Activated T-helper 17 cell treated with anti-CD3 and anti-CD28 coated beads, Interleukin-2, amount 50 U/mL, for 72 hours (primary cell): ENCODE measurements at places on chromosomes 16 and 17.

- H3K4me3 ChIP-seq, result no peak overlapping the region
- no peaks in the 10 kb centered on the region for H3K36me3 ChIP-seq
- no peaks in the 10 kb centered on the region for H3K4me1 ChIP-seq
Measured at GRCh38 chr16:85294810-85295508, 182.7 kb upstream of the CIBAR2 start.

DNA sequence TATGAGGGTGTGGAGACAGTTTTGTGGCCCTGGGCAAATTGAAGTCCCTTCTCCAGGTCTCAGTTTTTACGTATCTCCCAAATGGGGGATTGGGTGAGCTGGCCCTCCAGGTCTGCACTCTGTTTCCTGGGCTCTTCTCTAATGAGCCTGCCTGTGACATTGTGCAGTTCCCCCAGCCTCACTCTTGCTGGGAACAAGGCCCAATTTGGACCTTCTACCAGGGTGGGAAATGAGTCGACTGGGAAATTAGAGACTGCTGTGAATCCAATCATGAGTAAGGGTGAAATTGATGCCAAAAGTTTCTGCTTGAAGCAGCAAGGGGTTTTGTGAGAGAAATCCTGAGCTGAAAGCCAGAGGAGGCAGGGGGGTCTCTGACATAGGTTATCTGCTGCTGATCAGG is 71.5 kb upstream of the KSR1 start:
- no peaks in the 10 kb centered on the region for H3K4me1 ChIP-seq
- H3K27me3 ChIP-seq, result peaks cover 8% of the 10 kb centered on the region
- no peak for ATAC-seq
- H3K27ac ChIP-seq, result no peak overlapping the region
- no peaks in the 10 kb centered on the region for H3K36me3 ChIP-seq

- no peaks in the 10 kb centered on the region for H3K27me3 ChIP-seq
- H3K27ac ChIP-seq, result peak overlapping the region; percentile 52
- no peak overlapping the region for H3K4me3 ChIP-seq
- H3K36me3 ChIP-seq, result peaks cover 93% of the 10 kb centered on the region
- no peak for ATAC-seq
Measured at GRCh38 chr16:56841233-56841632, 23.8 kb upstream of the SLC12A3 start.

DNA sequence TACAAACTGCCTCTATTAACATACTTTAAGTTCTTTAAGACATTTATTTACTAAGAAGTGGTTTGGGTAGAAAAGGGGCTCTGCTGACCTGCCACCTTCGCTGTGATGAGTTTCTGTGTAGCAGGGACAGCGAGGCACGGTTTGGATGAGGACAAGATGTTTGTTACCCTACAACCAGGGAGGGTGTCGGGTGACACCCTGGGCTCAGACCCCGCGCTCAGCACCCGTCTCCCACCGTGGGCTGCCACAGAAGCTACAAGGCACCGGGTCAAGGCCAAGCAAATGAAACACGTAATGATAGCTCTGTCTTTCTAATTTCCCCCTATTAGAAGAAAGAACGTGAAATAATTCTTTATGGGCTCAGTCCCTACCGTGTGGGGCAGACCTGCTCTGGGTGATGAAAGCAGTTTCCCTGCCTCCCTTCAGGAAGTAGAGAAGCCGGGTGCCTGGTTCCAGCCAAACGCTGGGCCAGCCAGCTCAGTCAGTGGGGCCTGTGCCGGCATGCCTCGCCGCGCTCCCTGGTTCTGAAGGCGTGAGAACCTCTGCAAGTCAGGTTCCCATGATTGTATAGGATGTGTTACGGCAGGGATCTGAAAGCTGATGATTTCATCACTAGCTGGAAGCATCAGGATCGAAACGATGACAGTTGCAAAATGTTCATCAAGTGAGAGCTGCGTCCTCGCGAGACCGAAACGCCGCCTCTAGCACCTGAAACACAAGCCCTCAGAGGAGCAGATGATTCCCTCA is 3.9 kb downstream of the ZNF750 start:
- H3K27ac ChIP-seq, result no peak overlapping the region
- no peak for ATAC-seq
- no peak overlapping the region for H3K4me3 ChIP-seq

DNA sequence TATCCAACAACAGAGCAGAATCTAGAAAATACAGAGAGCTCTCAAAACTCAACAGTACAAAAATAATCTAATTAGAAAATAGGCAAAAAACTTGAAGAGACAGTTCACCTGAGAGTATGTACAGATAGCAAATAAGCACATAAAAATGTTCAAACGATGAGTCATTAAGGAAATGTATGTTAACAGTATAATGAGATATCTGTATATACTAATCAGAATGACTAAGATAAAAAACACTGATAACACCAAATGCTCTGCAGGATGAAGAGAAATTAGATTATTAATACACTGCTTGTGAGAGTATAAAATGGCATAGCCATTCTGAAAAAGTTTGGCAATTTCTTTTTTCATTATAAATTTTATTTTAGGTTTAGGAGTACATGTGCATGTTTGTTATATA is 1307.6 kb upstream of the GOT2 start:
- H3K27ac ChIP-seq, result no peak overlapping the region
- no peaks in the 10 kb centered on the region for H3K27me3 ChIP-seq
- no peaks in the 10 kb centered on the region for H3K4me1 ChIP-seq
- no peaks in the 10 kb centered on the region for H3K36me3 ChIP-seq
- no peak for ATAC-seq
- no peak overlapping the region for H3K4me3 ChIP-seq

DNA sequence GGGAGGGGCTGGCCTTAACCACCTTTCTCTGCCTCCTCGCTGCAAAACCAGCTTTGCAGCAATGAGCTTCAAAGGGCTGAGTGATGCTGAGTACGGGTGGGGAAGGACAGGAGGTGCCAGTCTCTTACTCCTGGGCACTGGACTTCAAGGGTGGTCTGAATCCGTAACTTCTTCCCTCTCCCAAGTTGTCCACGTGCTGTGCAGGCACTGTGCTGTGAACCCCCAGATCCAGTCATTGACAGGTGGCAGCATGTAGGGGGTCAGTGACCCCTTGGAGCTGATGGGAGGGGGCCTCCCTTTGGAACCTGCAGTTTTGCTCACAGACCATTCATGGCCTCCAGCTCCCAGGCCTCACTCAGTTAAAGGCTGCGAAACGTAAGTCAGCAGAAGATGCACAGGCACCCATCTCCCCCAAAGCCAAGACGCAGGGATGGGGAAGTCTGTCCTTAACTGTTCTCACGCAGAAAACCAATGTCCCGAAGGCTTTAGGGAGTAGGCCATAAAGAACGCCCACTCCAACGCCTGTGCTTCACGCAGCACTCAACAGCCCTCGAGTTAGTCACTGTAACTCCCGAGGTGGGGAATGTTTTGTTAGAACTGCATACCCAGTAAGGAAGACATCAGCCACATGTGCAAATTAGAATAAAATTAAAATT is 7.9 kb downstream of the LITAFD start:
- H3K27ac ChIP-seq, result peak overlapping the region; percentile 97
- peak overlapping the region; percentile 80 for H3K4me3 ChIP-seq
- no peaks in the 10 kb centered on the region for H3K27me3 ChIP-seq
- ATAC-seq, result no peak

DNA sequence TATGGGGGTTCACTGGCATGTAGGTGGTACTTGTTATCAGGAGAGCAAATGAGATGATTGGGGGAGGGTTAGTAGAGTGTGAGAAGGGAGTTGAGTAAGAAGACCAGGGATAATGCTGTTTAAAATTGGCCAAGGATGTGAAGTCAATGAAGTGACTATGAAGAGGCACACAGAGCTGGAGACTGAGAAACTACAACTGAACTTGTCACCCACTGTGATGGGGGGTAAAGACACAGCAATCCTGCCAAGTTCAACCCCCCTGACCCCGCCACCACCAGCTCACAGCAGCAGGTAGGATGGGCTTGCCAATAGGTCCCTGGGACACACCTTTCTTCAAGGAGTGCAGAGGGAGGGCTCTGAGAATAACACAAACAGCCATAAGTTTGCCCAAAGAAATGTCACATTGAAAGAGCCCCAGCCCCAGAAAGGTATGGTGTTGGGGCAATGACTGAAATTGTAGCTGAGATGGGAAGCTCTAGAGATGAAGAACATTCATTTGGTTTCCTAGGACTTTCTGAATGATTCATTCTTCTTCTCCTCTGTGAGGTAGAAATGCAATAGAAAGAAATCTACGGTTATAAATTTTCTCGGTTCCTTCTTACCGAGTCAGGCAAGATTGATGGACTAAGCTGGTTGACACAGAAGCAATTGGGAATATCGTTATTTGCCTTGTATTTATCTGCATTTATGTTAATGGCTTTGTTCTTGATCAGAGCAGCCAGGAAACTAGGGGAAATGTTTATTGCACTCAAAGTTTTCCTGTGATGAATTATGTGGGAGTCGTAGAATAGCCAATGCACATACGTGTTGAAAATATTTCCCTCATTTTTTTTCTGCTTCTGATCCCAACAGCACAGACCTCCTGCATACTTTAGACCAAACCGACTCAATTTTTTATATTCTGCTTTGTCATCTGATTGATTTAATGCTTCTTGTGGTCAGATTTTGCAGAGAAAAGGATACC is 595.2 kb upstream of the CDH11 start:
- H3K27me3 ChIP-seq, result peaks cover 4% of the 10 kb centered on the region
- no peak overlapping the region for H3K27ac ChIP-seq
- no peaks in the 10 kb centered on the region for H3K4me1 ChIP-seq
- H3K4me3 ChIP-seq, result no peak overlapping the region
- no peaks in the 10 kb centered on the region for H3K36me3 ChIP-seq

DNA sequence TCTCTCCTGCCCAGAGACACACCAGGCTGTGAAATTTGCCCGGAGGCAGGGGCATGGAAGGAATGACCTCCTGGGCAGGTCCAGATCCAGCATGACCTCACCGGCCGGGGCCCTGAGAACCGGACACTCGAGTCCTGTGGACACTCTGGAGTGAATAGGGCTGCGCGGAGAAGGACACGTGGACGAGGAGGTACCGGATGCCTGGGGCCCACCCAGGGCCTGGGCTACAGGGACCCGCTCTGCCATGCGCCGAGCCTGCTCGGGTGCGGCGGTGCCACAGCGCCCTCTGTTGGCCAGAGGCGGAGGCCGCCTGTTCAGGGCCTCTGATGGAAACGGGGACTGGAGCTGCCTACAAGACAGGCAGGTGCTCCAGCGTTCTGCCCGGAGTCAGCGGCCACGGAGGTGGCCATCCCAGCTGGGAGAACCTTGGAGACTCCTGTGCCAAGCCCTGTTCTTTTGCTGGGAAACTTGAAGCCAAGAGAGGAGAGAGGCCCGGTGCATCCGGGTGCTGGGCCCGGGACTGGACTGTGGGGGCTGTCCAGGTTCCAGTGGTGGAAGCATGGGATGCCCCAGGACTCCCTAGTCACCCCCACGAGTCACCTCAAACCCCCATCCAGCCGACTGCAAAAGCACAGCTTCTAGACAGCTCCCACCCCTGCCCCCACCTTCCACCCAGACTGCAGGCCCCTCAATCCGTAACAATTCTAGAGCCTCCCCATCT is 19.3 kb upstream of the NXPH3 start:
- H3K4me1 ChIP-seq, result peaks cover 5% of the 10 kb centered on the region
- H3K36me3 ChIP-seq, result no peaks in the 10 kb centered on the region
- ATAC-seq, result peak; percentile 95
- no peak overlapping the region for H3K27ac ChIP-seq
- H3K27me3 ChIP-seq, result peaks cover 4% of the 10 kb centered on the region

DNA sequence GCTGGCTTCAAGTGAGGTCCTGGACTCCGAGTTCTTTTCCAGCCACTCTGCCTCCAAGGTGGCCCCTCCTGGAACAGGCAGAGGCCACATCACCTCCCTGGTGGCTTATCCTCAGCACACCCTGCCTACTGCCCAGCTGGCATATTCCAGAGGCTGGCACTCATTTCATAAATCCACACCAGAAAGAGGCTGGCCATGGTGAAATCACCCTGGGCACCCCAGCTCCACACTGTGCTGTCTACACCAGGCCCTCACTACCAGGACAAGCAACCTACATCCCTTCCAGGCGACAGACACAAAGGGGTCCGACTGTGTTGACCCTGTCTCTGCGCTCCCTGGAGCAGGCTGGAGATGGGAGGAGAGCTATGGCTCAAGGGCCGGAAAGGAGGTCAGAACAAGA is 100.2 kb downstream of the C16orf78 start:
- no peak overlapping the region for H3K27ac ChIP-seq
- ATAC-seq, result no peak
- no peaks in the 10 kb centered on the region for H3K4me1 ChIP-seq
- no peaks in the 10 kb centered on the region for H3K27me3 ChIP-seq

- H3K27ac ChIP-seq, result no peak overlapping the region
- no peaks in the 10 kb centered on the region for H3K4me1 ChIP-seq
- no peaks in the 10 kb centered on the region for H3K36me3 ChIP-seq
Measured at GRCh38 chr16:89925596-89926079, 2.5 kb downstream of the TUBB3 start.

DNA sequence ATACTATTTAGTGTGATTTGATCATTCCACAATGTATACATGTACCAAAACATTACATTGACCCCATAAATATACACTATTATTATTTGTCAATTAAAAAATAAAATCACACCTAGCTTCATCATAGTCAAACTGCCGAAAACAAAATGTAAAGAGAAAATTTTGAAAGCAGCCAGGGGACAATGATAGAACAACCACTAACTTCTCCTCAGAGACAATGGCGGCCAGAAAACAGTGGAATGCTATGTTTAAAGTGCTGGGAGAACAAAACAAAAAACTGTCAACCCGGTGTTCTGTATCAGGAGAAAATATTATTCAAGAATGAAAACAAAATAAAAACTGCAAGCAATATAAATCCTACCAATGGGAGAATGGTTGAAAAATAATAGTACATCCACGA is 63.2 kb downstream of the METRNL start:
- H3K4me1 ChIP-seq, result no peaks in the 10 kb centered on the region
- H3K27ac ChIP-seq, result no peak overlapping the region
- H3K27me3 ChIP-seq, result peaks cover 15% of the 10 kb centered on the region
- H3K36me3 ChIP-seq, result no peaks in the 10 kb centered on the region
- ATAC-seq, result no peak
- no peak overlapping the region for H3K4me3 ChIP-seq

DNA sequence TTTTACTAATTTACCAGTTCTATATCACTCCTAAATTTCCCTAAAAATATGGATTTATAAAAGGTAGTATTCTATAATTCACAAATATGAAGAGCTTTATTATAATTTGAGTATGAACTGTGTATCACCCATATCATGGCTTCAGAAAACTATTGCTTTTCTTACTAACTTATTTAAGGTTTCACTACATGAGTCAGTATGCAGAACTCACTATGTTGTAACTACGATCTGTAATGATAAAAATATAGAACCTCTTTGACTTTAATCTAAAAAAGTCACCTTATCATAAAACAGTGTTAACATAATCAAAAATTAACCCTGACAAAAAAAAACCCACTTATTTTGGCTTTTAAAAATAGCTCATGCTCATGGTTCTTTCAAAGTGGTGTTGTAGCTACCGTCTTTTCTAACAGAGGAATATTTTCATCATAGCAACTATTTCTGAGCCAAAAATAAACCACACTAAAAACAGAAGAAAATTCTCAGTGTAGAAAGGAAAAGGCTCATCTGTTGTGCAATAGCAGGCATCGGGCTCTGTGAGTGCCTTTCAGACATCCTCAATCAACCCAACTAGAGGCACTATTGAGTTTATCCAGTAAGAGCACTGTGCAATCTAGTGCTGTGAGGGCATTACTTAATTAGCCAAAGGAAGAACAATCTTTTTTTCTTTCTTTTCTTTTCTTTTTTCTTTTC is 42.1 kb downstream of the ITGAM start:
- peaks cover 19% of the 10 kb centered on the region for H3K27me3 ChIP-seq
- no peaks in the 10 kb centered on the region for H3K36me3 ChIP-seq
- H3K27ac ChIP-seq, result peak overlapping the region; percentile 46
- peak; percentile 40 for ATAC-seq
- no peaks in the 10 kb centered on the region for H3K4me1 ChIP-seq

GRCh38 chr17:75487351-75488070 is 27.8 kb downstream of the CASKIN2 start:
- H3K4me3 ChIP-seq, result peak overlapping the region; percentile 76
- peaks cover 12% of the 10 kb centered on the region for H3K4me1 ChIP-seq
- ATAC-seq, result peak; percentile 80
- H3K27me3 ChIP-seq, result no peaks in the 10 kb centered on the region

GRCh38 chr16:27724482-27725235 is 174.7 kb downstream of the KATNIP start:
- H3K4me3 ChIP-seq, result no peak overlapping the region
- H3K27ac ChIP-seq, result no peak overlapping the region
- ATAC-seq, result no peak
